ENCODE measurements at places on chromosomes 12 and 14.

- peak; percentile 21 for DNase-seq
These were observed 678 bp downstream of the RPS6KA5 start for GRCh38 chr14:91059576-91060350.

DNA sequence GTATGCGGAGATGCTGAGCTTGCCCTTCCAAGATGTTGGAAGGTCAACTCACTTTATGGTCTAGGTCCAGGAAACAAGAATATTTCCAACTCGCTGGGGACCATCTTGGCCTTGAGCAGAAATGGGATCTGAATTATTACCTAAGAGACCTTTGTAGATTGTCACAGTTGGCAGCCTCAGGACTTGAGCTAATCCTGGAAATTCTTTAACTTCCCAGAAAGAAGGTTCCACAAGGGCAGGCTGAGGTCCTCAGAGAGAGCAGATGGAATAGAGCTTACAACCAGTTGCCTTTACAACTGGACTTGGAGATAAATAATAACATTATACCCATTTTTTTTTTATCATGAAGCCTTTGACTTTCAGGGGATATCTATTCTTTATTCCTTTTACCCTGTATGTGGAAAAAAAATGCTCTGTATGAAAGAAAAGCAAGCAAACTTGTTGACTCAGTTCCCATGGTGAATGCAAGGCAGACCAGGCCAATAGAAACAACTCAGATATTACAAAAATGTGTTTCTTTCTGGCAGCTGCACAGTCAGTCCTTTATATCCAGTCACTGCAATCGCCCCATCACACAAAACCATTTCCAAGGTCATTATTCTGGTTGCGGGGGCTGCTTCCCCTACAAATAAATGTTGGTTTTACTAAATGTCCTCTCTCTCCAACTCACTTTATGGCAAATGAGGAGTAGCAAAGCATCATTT, 401.4 kb downstream of the ZFP36L1 start:
- DNase-seq: no peak

- peak; percentile 99 for DNase-seq
These were observed at the start of gene IRF9 for GRCh38 chr14:24160850-24161804. TSS of gene IRF9 (plus strand) at chr14:24161265. CDS start at chr14:24162145, 880 bp downstream.

GRCh38 chr12:131030472-131031328, 77.0 kb downstream of the ADGRD1 start:
- DNase-seq: peak; percentile 45

GRCh38 chr14:59213368-59214315, 25.2 kb downstream of the DAAM1 start:
- no peak for DNase-seq

DNA sequence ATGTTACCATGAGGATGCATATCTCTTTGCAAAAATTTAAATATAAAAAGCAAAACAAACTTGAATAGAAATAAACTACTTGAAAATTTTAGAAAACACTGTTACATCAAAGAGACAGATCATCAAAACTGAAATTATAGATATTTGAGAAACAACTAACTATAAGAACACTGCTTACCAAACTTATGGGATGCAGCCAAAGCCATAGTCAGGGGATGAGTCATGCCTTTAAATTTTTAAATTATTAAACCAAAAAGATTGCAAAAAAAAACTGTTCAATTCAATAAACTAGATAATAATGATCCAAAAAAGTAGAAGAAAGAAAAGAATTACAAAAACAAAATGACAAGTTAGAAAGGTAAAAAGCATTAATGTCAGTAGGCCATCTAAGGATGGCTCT, 7.5 kb downstream of the BDKRB2 start:
- no peak for DNase-seq

DNA sequence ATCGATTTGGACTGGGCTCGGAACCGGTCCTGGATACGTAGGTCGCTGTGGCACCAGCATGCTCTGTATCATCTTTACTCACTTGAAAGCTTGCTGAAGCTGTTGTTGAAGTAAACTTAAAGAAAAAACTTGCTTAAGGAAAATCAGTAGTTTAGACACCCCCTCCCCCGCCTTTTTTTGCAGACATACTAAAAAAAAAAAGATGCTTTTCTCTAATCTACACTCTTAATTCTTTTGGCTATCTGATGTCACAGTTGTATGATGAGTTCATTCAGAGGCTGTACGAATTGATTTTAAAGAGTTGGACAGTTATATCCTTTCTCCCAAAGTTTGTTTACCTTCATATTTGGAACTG, 865 bp downstream of the FRS2 start:
- DNase-seq: no peak

GRCh38 chr14:85731186-85731585, 201.2 kb downstream of the FLRT2 start:
- no peak for DNase-seq

GRCh38 chr12:132146772-132147422, 2.6 kb downstream of the NOC4L start:
- DNase-seq: no peak

- DNase-seq: peak; percentile 5
These were observed 880 bp upstream of the FLRT2 start for GRCh38 chr14:85528897-85529631.

- no peak for DNase-seq
These were observed 74.3 kb downstream of the SUSD6 start for GRCh38 chr14:69685716-69686115.

DNA sequence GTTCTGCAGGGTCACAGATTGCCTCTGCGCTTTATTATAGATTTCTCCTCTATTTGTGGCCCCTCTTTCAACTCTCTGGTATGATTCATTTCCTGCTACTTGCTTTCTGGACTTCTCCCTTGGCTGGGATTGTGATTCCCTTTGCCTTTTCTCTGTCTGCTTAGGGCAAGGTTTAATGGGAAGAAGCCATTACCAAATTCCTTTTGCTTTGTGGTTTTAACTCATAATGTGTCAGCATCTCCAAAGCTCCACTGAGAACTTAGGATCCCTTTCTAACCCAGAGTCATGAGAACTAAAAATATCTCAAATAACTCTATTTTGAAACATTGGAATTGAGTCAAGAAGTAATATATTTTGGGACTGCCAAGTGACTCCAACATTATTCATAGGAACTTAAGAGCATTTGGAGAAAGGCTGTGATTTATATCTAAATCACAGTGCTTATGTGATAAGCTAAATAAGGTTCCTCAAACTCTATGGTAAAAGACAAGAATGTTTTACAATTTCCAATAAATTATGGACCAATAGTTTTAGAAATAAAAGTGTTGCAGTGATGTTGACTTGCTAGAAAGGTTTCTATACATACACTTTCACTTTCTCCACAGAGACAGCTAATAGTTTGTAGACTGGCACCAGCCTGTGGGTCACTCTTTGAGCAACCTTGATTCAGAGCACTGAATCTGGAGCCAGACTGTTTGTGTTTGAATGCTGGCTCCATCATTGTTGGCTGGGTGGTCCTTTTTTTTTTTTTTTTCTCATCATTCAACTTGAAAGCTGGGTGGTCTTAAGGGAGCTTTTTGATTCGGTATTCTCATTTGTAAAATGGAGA, 93.9 kb downstream of the DACT1 start:
- DNase-seq: no peak

GRCh38 chr12:69468237-69469026, 1.8 kb upstream of the FRS2 start:
- DNase-seq: no peak

- no peak for DNase-seq
These were observed 14.5 kb upstream of the RASSF8 start for GRCh38 chr12:25943940-25944339.

DNA sequence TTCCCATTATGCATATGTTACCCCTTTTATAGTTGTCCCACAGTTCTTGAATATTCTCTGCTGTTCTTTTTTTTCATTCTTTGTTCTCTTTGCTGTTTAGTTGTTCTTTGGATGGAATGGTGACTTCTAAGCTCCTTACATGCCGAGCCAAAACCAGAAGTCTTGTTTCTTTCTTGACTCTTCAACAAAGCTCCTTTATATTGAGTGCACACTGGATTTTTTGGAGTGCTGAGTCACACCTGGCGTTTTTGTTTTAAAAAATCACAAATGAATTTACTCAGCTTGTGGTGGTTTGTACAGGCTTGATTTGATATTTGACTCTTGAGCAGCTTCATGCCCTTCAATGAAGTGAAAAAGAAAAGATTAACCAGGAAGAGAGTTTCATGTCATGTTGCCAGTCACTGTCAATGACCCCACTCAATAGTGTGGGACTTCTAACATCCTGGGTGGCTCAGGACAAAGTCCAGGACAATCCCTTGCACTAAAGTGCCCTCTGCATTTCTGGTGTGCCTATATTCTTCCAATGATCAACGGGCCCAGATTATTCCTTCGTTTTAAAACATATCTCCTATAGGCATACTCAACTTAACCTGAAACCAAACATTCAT, 112.4 kb upstream of the SLC38A4 start:
- no peak for DNase-seq

DNA sequence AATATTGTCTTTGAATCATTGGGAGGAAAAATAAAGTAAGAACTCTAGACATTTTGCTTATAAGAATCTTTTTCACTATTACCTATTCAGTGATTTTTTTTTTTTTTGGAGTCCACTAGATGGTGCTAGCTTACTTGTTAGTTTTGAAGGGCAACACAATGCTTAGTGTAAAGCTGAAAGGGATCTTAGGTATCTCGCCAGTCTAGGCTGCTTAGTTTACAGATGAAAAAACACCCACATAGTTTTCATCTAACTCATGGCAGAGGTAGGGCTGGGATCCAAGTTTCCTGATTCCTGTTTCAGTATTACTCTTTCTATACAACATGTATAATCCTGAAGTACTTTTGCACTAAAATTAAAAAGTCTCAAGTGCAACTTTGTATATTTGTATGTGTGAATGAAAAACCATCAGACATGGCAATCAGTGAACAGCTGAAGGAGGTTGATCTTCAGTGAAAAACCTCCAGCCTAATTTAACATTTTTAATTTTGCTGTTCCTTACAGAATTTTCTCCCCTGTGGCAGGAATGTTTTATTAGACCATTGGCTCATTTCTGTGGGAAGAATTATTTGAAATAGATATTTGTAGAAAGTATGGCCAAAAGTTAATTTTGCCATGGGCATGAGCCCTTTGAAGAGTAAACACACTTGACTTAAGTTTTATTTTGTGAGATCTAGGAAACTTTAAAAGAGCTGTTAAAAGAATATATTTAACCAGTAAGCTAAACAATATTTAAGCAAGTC, 40.7 kb downstream of the LRRIQ1 start:
- DNase-seq: no peak

DNA sequence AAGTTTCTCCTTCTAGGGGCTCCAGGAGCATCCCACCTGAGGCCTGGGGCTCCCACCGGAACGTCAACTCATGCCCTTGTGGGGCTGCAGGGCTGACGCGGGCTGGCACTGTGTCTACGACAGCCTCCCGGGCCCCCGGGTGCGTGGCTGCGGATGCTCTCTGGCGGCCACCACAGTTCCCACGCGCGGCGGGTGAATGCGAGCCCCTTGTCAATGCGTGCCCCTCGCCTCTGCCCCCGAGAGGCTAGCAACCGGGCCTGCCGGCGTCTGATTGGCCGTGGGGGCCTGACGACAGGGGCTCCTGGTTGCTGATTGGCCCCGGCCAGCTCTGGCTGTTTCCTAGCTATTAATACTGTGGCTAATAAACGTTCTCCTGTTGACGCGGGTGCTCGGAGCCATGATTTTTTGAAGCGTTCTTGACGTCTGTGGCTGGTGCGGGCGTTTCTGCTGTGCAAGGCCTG, 1.8 kb upstream of the MEG3 start:
- no peak for DNase-seq

DNA sequence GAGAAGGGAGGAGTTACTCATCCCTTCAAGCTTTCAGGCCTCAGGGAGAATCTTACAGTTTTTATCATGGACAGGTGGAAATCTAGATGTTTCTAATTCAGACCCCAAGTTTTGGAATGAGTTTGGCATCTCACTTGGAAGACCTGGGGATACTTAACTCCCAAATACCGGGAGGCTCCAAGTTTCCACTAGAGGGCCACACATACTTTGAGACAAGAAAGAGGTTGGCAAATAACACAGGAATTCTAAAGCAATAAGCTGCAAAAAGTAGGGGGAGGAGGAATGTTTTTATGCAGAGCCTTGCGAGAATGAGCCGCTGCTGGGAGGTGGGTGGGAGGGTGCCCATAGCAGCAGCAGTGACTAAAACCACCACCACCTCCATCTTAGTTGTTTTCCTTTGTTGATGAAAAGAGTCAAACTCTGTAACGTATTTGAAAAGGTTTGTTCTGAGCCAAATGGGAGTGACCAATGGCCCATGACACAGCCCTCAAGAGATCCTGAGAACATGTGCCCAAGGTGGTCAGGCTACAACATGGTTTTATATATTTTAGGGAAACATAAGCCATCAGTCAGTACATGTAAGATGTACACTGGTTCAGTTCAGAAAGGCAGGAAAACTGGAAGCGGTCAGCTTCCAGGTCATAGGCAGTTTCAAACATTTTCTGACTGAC, 34.2 kb upstream of the RNASE1 start:
- DNase-seq: no peak

DNA sequence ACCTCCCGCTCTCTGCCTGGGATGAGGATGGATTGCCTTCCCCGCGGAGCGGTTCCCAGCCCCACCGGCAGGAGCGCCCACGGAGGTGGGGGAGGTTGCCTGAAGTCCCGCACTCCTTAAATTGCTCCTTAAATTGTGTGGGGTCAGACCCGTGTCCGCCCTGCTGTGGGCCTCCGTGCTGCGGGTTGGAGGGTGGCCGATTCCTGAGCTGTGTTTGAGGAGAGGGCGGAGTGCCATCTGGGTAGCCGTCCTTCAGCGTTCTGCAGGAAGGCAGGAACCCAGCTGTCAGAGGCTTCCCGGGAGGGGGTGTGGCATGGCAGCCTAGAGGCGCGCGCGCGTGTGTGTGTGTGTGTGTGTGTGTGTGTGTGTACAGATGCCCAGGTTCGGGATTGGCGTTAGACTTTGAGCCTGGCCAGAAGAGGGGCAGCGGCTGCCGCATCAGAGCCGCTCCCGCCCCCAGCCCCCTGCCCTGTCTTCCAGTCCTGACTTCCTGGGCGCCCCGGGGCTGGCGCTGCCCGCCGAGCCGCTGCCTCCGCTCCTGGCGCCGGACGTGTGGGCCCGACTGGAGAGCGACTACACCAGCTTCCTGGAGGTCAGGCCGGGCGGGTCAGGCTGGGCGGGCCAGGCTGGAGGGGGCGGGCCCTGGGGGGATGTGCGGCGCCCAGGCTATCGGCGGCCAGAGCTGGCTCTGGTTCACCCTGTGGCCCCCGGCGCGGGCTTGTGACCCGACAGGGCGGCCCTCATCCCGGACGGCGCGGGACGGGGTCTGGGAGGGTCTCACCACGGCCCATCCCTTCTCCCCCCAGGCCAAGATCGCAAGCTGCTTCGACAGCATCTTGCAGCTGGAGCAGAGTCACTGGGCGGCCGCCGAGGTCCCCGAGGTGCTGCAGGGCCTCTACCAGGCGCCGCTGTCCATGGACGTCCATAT, 9.2 kb downstream of the EXOC3L4 start:
- no peak for DNase-seq

- no peak for DNase-seq
These were observed 67.2 kb downstream of the GNS start for GRCh38 chr12:64691795-64692583.

- DNase-seq: no peak
These were observed 59.8 kb downstream of the C14orf132 start for GRCh38 chr14:96098999-96099335.

GRCh38 chr12:51887476-51888315, at the start of gene ANKRD33:
TSS of gene ANKRD33 (plus strand) at chr12:51888103. CDS start at chr12:51888187, 84 bp downstream.
- DNase-seq: peak; percentile 66

GRCh38 chr12:114555451-114555850, 128.5 kb downstream of the TBX3 start:
- no peak for DNase-seq

- DNase-seq: no peak
These were observed 55.7 kb downstream of the LIN52 start for GRCh38 chr14:74140374-74140850.

- DNase-seq: no peak
These were observed 38.6 kb upstream of the DBX2 start for GRCh38 chr12:45089411-45090075.

GRCh38 chr12:57381693-57382220, 49.1 kb downstream of the R3HDM2 start:
- DNase-seq: no peak

- no peak for DNase-seq
These were observed 20.4 kb downstream of the ACVR1B start for GRCh38 chr12:51971679-51972421.
